ENCODE measurements at places on chromosomes 5 and 9.

DNA sequence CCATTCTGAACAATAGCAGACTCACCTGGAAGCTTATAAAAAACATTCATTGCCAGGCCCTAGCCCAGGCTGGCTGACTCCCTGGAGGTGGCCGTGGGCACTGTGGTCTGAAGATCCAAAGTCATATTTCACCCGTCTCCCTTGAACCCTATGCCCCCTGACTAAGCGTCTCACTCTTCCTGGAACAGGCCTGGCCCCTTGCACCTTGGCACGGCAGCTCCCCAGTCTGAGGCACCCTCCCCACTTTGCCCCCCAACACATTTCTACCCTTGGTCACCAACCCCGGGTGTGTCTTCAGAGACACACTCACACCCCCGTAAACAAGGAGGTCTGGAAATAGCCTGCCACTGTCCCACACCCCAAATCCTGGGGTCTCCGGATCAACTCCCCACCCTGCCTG is 68.6 kb upstream of the LMX1B start:
- no peak for DNase-seq

- no peak for DNase-seq
Measured at GRCh38 chr9:86282979-86283535, 719 bp upstream of the ISCA1 start.

DNA sequence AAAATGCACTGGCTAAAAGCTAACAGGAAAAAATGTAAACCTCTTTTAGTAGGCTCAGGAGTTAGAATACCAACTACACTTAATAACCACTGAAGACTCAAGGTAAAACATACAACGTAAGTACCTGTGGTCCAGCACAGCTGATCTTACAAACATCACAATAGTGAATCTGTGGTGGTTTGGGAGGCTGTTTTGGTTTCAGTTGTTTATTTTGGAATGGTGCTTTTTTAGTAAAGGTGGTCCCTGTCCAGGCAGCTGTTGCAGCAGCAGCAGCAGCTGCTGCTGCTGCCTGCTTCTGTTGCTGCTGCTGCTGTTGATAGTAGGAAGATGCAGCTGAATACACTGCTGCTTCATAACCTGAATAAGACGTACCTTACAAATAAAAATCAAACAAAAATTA is 37.9 kb downstream of the ZFR start:
- no peak for DNase-seq

DNA sequence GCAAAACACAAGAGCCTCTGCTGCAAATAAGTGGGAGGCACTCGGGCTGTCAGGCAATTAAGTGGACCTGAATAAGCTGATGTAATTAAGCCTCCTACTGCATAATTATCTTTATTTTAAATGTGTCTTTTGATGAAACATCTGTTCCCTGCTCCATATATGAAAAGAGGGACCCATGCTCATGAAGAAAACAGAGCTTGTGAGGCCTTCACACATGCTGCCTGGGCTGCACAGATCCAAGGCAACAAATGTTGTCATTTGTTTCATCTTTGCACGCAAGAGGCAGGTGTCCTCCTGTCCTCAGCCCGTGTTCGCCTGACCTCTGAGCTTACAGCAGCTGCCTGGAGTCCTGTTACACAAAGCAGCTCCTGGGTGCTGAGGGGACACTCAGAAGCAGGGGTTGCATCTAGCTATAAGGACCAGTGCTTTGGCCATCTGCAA is 381.1 kb downstream of the ZNF608 start:
- DNase-seq, result peak; percentile 64

- DNase-seq, result no peak
Measured at GRCh38 chr9:128937310-128938165, 9.9 kb downstream of the DOLK start.

GRCh38 chr9:99197124-99197630 is 24.6 kb downstream of the ALG2 start:
- no peak for DNase-seq

DNA sequence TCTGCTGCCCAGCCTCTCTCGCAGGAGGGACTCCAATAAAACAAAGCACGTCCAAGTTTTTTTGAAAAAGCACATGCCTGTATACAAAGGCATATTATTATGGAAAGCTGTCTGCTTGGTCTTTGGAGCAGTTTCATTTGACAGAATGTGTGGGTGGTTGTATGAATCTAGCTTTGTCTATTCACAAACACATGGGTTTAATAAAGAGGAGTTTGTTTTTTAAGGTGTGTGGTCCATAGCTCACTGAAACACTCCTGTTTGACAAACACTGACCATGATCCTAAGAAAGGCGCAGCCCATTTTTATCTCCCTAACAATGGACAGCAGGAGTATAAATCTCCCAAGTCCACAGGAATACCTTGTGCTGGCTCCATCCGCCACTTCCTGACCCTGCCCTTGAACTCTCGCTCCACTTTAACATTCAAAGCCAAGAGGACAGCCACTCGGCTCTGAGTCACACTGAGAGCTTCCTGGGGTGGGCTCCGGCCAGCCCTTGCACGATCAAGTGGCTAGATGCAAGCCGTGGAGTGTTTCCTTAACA is 371.9 kb downstream of the EBF1 start:
- no peak for DNase-seq

- DNase-seq, result no peak
Measured at GRCh38 chr5:17727098-17727497, 92.8 kb downstream of the TAF11L14 start.

GRCh38 chr9:126151031-126151685 is 175.5 kb upstream of the MVB12B start:
- no peak for DNase-seq

DNA sequence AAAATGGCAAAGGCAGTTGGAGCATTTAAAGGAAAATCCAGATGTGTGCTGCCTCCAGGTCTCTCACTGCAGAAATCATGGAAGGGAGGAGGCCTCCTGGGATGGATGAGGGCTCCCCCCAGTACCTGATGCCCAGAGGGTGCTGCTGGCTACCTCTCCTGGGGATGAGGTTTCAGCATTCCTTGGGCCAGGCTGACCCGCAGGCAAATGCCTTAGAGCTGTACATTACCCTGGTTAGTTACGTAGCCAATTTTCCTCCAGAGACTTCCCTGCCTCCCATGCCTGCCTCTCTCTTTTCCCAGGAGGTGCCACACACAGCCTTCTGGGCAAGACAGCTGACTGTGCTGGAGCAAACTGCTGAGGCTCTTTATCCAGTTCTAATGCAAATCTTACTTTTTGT is 65.3 kb downstream of the RGS3 start:
- no peak for DNase-seq

DNA sequence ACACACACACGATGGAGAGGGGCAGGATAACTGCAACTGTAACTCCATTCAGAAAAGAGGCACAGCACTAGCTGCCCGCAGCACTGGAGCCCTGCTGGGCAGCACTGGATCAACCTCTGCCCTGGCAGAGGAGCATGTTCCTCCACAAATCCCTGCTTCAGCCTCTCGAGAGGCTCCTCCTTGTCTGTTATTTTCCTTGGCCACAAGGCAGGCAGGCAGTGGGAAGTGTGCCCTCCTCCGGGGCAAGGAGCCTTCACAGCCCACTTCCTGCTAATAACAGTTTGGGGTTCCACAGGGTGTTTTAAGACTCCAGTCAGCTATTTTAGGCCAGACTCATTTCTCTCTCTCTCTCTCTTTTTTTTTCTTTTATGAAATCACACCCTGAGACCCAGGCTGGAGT is 11.8 kb downstream of the FXN start:
- no peak for DNase-seq

DNA sequence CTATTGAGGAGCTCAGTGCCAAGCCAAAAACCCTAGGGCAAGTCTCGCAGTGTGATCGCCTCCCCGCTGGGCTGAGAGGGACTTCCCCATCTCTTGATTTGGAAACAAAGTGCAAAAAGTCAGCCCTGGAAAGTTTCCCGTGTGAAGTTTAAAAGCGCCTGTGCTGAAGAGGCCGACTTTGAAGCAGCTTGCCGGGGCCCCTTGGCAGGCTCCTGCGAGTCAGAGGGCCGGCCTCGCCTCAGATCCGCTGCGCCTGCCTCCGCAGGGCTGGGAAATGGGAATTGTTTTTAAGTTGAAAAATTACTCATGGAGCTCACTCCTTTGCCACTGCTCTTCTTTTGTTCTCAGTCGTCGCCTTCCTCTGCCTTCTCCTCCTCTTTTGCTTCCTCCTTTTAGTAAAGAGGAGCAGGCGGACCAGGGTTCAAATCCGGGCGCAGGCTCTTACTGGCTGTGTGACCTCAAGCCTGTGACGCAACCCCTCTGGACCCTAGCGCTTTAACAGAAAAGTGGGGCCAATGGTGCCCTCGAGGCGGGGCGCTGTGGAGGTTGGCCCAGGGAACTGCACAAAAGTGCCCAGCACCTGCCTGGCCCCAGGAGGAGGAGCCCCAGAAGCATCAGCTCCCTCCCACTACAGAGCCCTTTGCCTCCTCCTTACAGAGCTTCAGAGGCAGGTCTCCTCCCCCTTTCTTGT is 14.7 kb upstream of the LHX2 start:
- no peak for DNase-seq

GRCh38 chr9:12817702-12818101 is 42.9 kb downstream of the LURAP1L start:
- DNase-seq, result peak; percentile 18

GRCh38 chr9:3288686-3289085 is 237.1 kb downstream of the RFX3 start:
- DNase-seq, result no peak

GRCh38 chr9:125172031-125172755 is 17.4 kb downstream of the PPP6C start:
- no peak for DNase-seq

GRCh38 chr5:143376195-143376779 is 27.2 kb downstream of the NR3C1 start:
- DNase-seq, result no peak

DNA sequence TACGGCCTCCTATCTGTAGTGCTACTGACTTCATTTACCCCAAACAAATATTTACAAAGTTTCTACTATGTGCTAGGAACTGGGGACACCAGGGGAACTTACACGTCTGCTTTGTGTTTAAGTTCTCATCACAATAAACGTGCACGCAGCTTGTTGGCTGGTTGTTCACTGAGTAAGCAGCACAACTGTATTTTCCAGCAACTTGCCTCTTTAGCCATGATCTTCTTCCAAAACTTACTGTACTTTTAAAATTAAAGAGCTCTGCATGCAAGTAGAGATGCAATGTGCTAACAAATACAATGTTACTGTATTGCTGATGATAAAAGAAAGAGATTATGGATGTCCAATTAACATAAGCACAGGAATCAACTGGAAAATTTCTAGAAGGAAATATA is 62.8 kb downstream of the RAPGEF1 start:
- no peak for DNase-seq

DNA sequence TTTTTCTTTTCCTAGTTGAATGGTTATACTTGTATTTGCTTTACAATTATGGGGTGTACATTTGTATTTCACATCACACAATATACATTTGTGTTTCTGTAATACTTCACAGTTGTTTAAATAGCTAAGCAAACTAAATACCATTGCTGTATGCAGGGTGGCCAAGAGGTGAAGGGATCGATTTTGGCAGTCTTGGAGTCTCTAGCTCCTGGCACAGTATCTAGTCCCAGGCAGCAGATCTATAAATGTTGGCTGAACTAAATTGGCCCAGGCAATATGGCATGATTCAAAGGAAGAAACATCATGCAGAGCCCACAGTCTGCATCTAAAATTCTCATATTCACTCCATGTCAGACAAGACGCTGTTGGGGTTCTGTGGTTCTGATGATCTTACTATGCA is 110.1 kb upstream of the GPBP1 start:
- no peak for DNase-seq

- no peak for DNase-seq
Measured at GRCh38 chr5:180140571-180140970, 68.4 kb downstream of the RASGEF1C start.

DNA sequence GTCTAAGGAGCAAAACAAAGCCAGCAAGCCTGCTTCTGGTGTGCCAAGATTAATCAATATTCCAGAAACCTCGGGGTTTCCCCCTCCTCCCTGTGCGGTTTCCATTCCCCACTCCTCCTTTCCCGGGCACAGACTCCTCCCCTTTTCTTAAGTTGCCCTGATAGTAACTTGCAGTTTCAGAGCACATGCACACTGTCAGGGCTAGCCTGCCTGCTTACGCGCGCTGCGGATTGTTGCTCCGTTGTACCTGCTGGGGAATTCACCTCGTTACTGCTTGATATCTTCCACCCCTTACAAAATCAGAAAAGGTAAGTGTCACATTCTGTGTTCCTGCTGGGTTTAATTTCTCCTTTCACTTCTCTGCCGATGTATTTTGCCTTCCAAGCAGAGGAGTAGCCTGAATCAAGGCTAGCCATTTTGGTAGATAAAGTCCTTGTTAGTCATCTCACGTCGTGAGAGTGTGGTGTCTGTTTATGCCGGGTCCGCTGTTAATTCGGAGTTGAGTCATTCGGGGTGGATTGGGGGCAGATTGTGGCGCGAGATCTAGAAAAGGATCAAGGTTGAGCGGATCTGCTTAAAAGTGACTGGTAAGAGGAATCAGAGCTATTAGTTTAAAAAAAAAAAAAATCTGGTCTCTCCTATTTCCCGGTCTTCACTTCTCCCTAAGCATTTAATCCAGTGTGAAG is at the start of gene SLC1A3:
SLC1A3 (plus strand) TSS at position 179 of the 686 bp plus-strand sequence. CDS start 1,818 bp downstream, outside the sequence.
- peak; percentile 89 for DNase-seq

- DNase-seq, result no peak
Measured at GRCh38 chr9:93326056-93326455, 125.4 kb upstream of the FAM120A start.

DNA sequence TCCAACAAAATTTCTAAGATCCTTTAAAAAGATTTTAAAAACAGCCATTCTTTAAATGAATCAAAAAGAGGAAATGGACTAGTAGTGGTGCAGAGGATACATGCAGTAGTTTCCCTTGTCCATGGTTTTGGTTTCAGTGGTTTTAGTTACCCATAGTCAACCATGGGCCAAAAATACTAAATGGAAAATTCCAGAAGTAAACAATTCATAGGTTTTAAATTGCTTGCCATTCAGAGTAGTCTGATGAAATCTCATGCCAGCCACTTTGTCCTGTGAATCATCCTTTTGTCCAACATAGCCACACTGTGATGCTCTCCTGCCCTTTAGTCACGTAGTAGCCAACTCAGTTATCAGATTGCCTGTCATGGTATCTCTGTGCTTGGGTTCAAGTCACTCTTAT is 286.1 kb downstream of the ANXA1 start:
- DNase-seq, result no peak

DNA sequence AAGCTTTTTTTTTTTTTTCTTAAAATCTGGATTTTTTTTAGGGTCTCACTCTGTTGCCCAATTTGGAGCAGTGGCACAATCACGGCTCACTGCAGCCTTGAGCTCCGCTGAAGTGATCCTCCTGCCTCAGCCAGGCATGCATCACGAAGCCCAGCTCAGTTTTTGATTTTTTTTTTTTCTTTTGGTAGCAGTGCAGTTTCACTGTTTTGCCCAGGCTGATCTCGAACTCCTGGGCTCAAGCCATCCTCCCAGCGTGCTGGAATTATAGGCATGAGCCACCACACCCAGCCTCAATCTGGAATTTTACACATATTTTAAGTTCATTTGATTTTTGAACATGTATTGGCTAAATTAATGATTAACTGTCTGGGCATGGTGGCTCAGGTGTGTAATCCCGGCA is 36.3 kb downstream of the TRIO start:
- no peak for DNase-seq

DNA sequence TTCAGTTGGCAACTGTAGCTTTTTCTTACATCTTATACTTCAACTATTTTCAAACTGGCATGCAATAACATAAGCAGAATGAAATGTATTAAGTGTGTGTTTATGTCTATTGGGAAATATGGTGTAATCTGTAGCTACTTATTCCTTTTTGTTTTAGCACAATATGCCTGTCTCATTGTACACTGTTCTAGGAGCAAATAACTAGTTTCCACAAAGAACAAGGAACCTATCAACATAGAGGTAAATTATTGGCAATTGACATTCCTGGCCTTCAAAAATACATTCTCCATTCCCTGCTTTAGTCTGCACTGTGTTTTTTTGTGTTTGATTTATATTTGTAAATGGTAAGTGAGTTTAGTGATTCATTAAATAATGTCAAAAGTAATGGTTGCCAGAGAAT is 75.7 kb downstream of the FBXL7 start:
- no peak for DNase-seq
